DMS79 treated with DMSO at 0.1 percent for 48 hours (cell line): ENCODE measurements at places on chromosomes 6 and 20.
A peak's percentile ranks its signal among the peaks of the same experiment; 100 is the strongest.

- no peak for DNase-seq
Observed at GRCh38 chr6:113077794-113078193, 730.7 kb downstream of the RFPL4B start.

- DNase-seq: peak; percentile 83
Observed at GRCh38 chr20:25867776-25868649, 171.4 kb upstream of the ZNF337 start.

DNA sequence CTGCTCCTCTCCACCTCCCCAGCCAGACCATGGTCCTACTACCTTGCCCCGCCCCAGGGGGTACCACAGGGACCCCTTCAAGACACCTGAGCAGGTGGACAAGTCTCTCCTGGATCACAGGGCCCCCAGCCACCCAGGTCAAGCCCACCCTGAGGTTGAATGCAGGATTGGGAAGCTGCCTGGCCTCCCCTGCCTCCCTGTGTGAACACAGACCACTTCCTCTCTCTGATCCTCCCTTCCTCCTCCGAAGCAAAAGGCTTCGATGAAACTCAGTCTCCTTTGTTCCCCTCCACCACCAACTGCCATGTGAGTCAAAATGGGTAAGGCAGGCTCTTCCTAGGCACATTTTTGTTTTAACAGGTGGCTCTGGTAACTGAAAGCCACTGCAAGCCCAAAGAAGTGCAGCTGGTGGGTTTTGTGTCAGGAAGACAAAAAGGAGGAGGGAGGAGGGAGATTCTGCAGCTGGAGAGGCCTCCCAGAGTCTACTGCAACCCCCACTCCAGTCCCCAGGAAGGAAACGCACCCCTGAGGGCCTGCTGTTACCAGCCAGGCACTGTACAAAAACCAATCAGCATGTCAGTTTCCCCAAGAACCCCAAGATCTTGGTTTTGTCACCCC, 5.4 kb downstream of the ADA start:
- DNase-seq: no peak

DNA sequence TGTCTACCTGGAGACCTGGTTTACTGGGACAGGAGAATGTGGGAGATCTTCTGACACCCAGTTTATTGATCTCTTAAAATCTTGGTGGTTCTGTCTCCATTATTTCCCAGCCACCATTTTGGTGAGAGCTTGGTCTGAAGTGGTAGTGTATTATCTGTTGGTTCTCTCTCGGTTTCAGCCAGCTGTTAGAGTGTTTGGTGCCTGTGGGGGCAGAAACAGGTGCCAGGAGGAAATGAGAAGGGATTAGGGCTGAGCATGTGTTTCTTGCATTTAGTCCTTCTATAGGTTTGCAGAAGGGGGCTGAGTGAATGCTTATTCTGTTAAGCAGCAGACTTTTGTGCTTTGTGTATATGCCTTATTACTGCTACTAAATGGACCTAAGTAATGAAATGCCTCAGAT, 9.6 kb downstream of the JARID2 start:
- no peak for DNase-seq
